ENCODE measurements at places on chromosomes 2 and 18. TPM values are rescaled to one million over a fixed set of nuclear protein-coding genes. Genes with fewer than 3 reads are reported as not detected.
A peak's percentile ranks its signal among the peaks of the same experiment; 100 is the strongest.

The CHRNG gene
- total RNA-seq = not detected

DNA sequence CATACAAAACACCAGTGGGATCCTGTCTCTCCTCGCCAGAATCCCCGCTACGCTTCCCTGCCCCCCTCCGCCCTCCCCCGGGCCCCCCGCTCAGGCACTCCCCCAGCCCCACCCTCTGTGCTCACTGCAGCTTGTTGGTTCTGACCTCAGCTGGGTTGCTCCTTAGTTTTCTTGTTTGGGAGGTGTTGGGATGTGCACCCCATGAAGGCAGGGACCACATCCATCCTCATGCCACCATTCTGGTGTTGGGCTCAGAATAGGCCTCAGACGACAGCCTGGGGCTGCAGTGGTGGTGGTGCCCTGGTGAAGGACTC is 4.6 kb downstream of the SNED1 start:
- peaks cover 5% of the 10 kb centered on the region for H3K4me1 ChIP-seq
- H3K4me3 ChIP-seq = no peak overlapping the region

DNA sequence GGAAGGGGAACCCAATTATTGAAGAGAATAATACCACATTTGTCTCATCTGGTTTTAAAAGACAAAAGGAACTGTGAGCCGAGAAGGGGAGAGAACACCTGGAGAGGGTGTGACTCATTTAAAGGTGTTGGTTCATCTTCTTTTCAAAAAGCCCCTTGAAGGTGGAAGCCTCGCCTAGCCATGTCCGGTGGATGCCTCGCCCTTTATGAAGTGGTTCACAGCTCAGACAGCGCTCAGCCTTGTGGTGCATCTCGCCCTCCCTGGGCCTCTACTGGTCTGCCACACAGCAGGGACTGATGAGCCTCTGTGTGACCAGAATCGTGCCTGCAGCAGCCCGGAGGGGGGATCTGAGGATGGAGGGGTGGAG is 290.0 kb upstream of the CXCR4 start:
- no peak for DNase-seq
- H3K36me3 ChIP-seq = no peaks in the 10 kb centered on the region
- peaks cover 13% of the 10 kb centered on the region for H3K27me3 ChIP-seq
- H3K27ac ChIP-seq = no peak overlapping the region

- no peak for DNase-seq
- no peaks in the 10 kb centered on the region for H3K27me3 ChIP-seq
- no peak overlapping the region for H3K27ac ChIP-seq
- H3K4me3 ChIP-seq = no peak overlapping the region
- no peaks in the 10 kb centered on the region for H3K36me3 ChIP-seq
Observed at GRCh38 chr18:24986666-24987302, 365.2 kb downstream of the ZNF521 start.

GRCh38 chr2:120522151-120522751 is 176.3 kb downstream of the INHBB start:
- DNase-seq = no peak
- no peaks in the 10 kb centered on the region for H3K4me1 ChIP-seq
- H3K27ac ChIP-seq = no peak overlapping the region
- no peak overlapping the region for H3K4me3 ChIP-seq
- no peaks in the 10 kb centered on the region for H3K36me3 ChIP-seq

DNA sequence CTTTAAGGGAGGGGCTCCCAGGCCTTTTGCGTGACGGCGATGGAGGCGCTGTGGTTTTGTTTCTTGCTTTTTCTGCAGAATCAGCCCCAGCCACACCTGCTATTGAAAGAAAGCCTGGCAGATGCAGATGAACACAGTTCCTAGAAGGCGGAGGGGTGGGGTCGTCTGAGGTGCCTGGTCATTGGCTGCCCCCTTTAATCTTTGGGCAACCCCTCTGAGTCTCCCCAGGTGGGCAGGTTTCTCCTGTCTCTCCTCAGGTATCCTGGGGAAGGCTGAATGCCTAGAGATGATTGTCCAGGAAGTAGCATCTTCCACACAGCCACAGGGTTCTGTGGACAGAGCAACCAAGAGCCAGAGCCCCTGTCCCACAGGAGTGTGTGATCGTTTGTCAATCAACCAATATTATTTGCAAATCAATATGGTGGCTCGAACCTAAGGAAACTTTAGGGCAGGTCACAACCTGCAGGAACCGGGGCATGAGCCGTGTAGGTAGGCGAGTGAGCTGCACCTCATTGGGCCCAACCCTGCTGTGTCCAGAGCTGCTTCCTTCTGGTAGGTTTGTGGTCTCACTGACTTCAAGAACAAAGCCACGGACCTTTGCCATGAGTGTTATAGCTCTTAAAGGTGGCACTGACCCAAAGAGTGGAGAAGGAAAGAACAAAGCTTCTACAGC is 104.3 kb downstream of the NDUFA10 start:
- DNase-seq = no peak
- H3K36me3 ChIP-seq = no peaks in the 10 kb centered on the region
- no peak overlapping the region for H3K27ac ChIP-seq
- peaks cover 12% of the 10 kb centered on the region for H3K4me1 ChIP-seq

DNA sequence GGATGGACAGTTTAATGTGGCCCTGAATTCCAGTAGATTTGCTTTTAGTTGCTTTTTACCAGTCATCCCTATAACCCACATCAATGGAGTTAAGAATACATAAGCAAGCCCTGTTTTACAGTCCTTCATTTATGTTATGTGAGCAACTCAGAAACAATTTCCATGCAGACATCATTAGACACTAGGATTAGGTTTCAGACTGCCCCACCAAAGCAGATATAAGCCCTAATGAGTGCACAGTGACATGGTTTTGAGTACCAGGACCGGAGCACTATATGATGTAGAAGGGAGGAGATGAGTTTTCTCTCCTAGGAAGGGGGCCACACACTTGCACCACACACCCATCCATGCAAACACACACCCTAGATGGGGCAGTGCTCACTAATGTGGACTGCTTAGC is 15.5 kb downstream of the KCNS3 start:
- H3K36me3 ChIP-seq = no peaks in the 10 kb centered on the region
- no peaks in the 10 kb centered on the region for H3K27me3 ChIP-seq
- H3K4me3 ChIP-seq = no peak overlapping the region
- no peaks in the 10 kb centered on the region for H3K4me1 ChIP-seq

DNA sequence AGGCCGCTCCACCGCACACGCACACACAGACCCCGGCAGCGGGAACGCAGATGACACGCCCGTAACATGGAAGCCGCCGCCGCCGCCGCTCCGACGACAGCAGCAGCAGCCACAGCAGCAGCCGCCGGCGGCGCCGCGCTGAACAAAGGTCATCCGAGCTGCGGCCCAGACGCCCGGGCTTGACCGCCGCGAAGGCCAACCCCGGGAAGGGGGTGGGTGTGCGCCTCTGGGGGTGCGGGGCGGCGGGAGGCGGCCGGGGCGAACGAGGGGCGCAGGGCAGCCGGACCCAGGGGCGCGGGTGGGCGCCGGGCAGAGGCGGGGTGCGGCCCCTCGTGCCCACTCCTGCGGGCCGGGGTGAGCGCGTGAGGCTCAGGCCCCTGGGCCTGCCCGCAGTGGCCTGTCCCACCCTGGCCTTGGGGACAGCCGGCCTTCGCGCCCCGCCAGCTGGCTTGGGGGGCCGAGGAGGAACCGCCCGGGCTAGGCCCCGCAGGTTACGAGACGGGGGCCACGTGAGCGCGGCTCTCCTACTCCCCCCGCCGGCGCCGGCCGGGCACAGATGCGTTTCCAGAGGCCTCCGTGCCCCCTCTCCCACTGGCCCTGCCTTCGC is 1.0 kb upstream of the ZNF532 start:
- H3K4me3 ChIP-seq = no peak overlapping the region
- peaks cover 8% of the 10 kb centered on the region for H3K4me1 ChIP-seq
- H3K36me3 ChIP-seq = no peaks in the 10 kb centered on the region
- peak; percentile 26 for DNase-seq
- peaks cover 37% of the 10 kb centered on the region for H3K27me3 ChIP-seq
- no peak overlapping the region for H3K27ac ChIP-seq

The SH3RF3 gene
- 5.9 TPM for total RNA-seq

The ADD2 gene
- total RNA-seq = 4.4 TPM

The SULT1C2 gene
- not detected for total RNA-seq

The SMAD7 gene
- 244 TPM for total RNA-seq

DNA sequence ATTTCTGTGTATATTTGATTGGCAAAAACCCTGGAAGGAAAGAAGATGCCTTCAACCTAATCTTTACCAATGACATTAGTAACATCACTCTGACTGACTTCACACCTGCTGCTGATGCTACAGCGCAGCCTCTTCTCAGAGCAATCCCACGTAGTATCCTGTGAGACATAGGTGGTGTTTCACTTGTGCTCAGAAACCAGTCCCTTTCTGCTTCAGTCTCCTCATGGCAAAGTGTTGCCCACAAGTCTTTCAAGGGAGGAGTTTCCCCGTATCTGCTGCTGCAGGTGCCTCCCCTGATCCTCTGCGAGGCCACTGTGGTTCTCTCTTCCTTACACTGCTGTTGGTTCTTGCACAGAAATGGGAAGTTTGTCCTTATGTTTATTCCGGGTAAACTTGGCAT is 433.2 kb upstream of the TNP1 start:
- H3K4me1 ChIP-seq = no peaks in the 10 kb centered on the region
- no peak overlapping the region for H3K27ac ChIP-seq
- DNase-seq = no peak
- H3K36me3 ChIP-seq = no peaks in the 10 kb centered on the region
- no peak overlapping the region for H3K4me3 ChIP-seq
- H3K27me3 ChIP-seq = no peaks in the 10 kb centered on the region

DNA sequence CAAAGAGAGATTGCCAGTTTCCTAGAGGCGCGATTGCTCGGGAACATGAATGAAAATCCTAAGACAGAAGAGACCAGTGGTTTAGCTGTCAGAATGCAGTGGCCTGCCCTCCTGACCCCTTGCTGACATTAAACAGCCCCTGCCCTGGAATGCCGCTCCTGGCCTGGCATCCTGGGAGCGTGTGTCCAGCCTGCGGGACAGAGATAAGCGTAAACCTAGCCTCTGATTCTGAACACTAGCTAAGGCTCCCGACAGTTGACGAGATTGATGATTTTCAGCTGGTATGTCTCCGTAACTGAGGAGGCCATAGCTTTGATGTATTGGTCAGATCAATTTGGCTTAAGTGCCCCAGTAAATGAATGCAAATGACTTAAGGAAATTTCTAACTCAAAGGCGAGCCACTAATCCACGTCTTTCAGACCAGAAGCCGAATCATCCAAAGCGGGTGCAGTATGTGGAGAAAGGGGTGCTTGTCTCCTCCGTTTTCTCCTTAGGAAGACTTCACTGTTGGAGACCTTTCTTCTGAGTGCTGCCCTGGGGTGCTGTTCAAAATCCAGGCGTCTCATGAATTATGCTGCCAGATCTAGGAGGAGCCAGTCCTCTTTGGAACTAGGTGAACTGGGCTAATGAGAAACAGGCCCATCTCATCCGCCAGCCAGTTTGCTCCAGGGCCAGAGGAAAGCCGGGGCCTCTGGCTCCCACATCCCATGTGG is 142.5 kb upstream of the L3MBTL4 start:
- H3K27ac ChIP-seq = no peak overlapping the region
- no peaks in the 10 kb centered on the region for H3K36me3 ChIP-seq
- no peaks in the 10 kb centered on the region for H3K27me3 ChIP-seq
- DNase-seq = no peak

DNA sequence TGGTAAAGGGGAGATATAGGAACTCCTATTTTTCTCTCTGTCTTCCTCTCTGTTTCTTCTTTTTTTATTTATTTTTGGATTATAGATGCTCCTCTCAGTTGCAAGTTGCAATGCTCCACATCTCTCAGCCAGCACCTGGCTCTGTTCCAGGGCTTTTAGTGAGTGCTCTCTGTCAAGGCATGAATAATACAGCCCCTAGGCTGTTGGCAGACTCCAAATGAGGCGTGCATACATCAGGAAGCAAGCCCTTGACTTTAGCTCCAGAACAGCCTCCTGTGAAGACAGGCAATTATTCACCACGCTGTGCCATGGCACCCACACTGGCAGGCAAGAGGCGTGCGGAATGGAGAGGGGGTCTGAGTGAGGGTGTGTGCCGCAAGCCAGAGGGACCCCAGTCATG is 228.1 kb upstream of the PXDN start:
- no peak overlapping the region for H3K27ac ChIP-seq
- no peaks in the 10 kb centered on the region for H3K27me3 ChIP-seq
- no peak overlapping the region for H3K4me3 ChIP-seq
- no peaks in the 10 kb centered on the region for H3K36me3 ChIP-seq
- no peak for DNase-seq

DNA sequence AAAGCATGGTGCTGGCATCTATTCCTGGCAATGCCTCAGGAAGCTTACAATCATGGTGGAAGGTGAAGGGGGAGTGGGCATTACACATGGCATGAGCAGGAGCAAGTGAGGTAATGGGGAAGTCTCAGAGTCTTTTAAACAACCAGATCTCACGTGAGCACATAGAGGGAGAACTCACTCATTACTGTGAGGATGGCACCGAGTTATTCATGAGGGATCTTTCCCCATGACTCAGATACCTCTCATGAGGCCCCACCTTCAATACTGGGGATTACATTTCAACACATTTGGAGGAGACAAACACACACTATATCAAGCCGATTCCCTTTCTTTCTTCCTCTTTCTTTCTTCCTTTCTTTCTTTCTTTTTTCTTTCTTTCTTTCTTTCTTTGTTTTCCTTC is 47.9 kb upstream of the FANCL start:
- no peaks in the 10 kb centered on the region for H3K36me3 ChIP-seq
- no peaks in the 10 kb centered on the region for H3K27me3 ChIP-seq
- no peak overlapping the region for H3K4me3 ChIP-seq
- H3K4me1 ChIP-seq = no peaks in the 10 kb centered on the region

The NT5C1B gene
- not detected for total RNA-seq

GRCh38 chr18:48032876-48033789 is 102.7 kb upstream of the SMAD2 start:
- no peak overlapping the region for H3K27ac ChIP-seq
- no peaks in the 10 kb centered on the region for H3K4me1 ChIP-seq
- H3K27me3 ChIP-seq = no peaks in the 10 kb centered on the region
- H3K4me3 ChIP-seq = no peak overlapping the region

- no peak overlapping the region for H3K4me3 ChIP-seq
- H3K36me3 ChIP-seq = no peaks in the 10 kb centered on the region
- H3K27ac ChIP-seq = no peak overlapping the region
Observed at GRCh38 chr2:23213196-23213595, 171.8 kb upstream of the KLHL29 start.

The RAB6D gene
- not detected for total RNA-seq

The C2orf80 gene
- total RNA-seq = not detected

GRCh38 chr2:45674035-45674816 is 22.8 kb downstream of the PRKCE start:
- no peak overlapping the region for H3K4me3 ChIP-seq
- H3K27me3 ChIP-seq = no peaks in the 10 kb centered on the region
- no peaks in the 10 kb centered on the region for H3K4me1 ChIP-seq

DNA sequence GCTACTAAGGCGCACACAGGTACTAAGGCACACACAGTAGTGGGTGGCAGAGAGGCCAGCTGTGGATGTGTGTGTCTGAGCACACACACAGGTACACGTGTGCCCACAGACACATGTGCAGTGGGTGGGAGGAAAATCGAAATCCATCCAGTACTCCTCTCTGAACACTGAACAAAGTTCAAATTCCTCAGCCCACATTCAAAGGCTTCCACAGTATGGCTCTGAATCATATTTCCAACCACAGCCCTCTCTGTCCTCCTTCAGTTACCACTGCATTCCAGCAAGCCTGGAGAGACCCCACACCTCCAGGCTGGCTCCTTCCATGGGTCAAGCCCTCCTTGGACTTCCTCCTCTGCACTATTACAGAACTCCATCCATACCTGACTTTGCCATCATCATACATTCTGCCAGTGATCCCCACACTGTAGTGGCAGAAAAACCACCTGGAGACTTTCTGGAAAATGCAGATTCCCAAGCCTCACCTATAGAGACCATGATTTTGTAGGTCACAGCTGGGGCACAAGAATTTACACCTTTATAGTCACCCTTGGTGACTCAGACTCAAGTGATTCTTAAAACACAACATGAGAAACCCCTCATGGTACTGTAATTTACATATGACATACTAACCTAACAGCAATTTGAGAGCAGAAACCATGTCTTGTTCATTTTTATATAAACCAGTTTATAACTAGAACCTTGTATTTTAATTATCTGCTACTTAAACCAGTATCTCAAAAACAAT is 31.4 kb downstream of the EPG5 start:
- peaks cover 11% of the 10 kb centered on the region for H3K4me1 ChIP-seq
- no peak overlapping the region for H3K27ac ChIP-seq
- no peaks in the 10 kb centered on the region for H3K27me3 ChIP-seq

The GPR39 gene
- total RNA-seq = not detected
